RPMI7951 (cell line): ENCODE measurements at places on chromosomes 1 and 21. TPM values are rescaled to one million over a fixed set of nuclear protein-coding genes. Genes with fewer than 3 reads are reported as not detected.
A peak's percentile ranks its signal among the peaks of the same experiment; 100 is the strongest.

NBL1 gene
- total RNA-seq, result 221 and 222 TPM in 2 replicates

LAPTM5 gene
- 70.7 and 82.5 TPM in 2 replicates for total RNA-seq

PPM1J gene
- 0.29 and 0.84 TPM in 2 replicates for total RNA-seq

BNIPL gene
- 0.48 TPM in 1 of 2 replicates, not detected in the other for total RNA-seq

FOXJ3 gene
- total RNA-seq, result 25.9 and 29.0 TPM in 2 replicates

DNA sequence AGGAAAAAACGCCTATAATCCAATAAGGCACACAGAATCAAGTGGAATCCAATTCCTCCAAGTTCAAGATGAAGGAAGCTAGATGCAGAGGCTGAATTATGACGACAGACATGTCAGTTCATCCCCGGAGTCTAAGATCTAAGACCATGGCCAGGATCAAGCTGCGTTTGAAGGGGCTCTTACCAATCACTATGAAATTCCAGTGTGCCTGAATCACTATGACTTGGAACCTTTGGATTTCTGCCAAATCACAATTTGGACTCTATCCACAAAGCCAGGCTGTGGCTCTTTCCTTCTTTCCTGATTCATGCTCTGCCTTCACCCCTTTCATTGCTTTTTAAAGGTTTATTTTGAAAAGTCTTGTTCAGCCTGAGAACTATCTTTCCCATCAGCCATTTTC is 17.1 kb downstream of the OLIG2 start:
- peak; percentile 91 for DNase-seq

- peak; percentile 67 for DNase-seq
Measured at GRCh38 chr1:99648107-99648506, 2.2 kb downstream of the PALMD start.

DNA sequence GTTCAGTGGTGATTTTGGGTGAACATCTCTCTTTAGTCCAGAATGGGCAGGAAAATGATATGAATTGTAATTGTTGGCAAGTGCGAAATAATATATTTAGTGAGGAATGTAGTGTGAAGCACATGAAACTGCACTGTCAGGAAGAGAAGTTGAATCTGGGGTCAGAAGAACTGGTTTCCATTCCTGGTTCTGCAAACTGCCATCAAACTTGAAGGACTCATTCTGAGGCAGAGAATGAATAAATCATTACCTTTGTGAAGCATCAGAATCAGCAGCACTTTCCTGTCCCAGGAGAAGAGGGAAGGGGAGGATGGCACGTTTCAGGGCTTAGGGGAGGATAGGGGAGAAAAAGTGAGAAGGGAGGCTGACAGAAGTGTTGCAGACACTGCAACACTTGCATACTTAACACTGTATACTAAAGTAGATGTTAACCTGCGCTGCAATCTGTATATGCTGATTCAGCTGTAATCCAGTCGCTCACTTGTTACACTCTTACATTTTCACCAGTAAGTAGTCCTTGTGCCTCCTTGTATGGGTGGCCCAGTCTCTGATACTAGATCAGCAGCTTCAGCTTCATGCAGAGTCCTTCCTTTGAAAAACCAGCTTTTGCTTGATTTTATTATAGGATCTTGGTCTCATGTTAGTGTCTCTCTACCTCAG is 10.5 kb upstream of the RPTN start:
- no peak for DNase-seq

- no peak for DNase-seq
Measured at GRCh38 chr1:241423541-241424479, 66.8 kb upstream of the RGS7 start.

DNA sequence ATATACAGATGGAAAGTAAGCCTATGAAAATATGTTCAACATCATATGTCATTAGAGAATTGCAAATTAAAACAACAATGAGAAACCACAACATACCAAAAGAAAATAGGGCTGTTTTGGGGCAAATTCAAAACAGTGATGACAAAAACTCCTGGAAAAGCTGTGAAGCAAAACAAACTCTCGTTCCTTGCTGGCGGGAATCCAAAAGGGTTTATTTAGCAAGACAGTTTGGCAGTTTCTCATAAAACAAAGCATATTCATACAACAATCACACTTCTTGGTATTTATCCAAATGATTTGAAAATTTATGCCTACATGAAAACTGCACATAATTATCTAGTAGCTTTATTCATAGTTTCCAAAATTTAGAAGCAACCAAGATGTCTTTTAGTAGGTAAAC is 44.4 kb downstream of the COL11A1 start:
- no peak for DNase-seq

- peak; percentile 10 for DNase-seq
Measured at GRCh38 chr1:11483581-11484320, 4.8 kb downstream of the DISP3 start.

DNA sequence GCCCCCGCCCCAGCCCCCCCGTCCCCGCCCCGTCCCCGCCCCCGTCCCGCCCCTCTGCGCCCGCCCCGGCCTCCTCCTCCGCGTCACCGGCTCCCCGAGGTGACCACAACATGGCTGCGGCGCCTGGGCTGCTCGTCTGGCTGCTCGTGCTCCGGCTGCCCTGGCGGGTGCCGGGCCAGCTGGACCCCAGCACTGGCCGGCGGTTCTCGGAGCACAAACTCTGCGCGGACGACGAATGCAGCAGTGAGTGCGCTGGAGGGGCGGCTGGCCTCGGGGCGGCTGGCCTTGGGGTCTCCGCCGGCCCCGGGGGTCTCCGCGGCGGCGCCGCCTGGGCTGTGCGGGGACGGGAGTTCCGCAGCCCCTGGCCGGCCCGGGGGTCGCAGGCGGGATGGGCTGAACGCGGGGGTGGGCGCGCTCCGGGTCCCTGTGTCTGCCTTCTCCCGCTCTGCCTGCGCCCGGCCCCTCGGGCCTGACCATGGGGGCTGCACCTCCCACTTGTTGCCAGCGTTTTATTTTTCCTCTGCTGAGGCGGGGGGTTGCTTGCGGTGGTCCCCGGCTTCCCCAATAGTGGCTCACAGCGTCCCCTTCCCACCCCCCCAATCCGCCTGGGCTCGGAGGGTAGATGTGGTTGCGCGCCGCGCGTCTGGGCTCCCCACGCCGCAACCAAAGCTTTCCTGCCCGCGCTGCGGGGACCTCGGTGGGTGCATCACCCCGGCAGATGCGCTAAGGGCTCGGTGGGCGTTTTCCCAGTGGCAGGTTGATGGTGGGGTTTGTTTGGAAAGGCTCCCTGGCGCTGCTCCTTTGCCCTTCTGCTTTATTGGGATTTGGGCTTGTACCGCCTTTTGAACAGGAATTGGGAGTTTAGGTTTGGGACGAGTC is at the start of gene MIA3:
MIA3 (plus strand) TSS at position 97 of the 879 bp plus-strand sequence; CDS start at position 111, 14 bp downstream.
- DNase-seq, result peak; percentile 7

GRCh38 chr1:36175137-36176095 is 19.5 kb downstream of the MAP7D1 start:
- peak; percentile 64 for DNase-seq

DNA sequence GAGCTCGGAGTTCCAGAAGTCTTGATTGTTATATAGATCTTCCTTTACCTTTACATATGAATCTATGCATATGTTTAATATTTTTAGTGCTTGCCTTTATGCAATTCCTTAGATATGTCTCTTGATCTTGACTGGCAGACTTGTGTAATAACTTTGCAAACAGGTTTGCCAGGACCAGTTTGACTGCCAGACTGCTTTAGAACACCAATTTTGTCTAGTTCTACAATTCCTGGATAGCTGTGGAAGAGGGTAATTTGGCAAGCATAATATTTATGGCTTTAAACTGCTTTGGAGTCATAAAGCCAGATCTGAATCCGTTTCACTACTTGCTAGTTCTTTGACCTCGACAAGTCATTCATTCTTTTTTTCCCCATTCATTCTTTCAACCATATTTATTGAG is 250.0 kb downstream of the FAF1 start:
- no peak for DNase-seq

DNA sequence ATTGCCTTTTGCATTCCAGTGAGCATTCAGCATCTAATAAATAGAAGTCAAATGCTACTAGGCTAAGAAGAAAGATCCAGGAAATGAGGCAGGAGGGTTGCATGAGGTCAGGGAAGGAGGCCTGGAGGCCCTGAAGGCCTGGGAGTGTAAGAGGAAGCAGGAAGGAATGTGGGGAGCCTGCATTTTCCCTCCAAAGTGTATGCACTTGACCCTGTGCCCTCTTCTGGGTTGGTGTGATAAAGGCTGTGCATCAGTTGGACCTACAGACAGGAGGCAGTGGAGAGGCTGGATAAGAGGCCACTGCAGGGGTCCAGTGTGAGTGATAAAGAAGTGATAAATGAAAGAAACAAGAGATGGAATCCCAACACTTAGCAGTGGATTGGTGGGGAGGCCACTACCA is 20.4 kb downstream of the KIAA1614 start:
- peak; percentile 14 for DNase-seq

DNA sequence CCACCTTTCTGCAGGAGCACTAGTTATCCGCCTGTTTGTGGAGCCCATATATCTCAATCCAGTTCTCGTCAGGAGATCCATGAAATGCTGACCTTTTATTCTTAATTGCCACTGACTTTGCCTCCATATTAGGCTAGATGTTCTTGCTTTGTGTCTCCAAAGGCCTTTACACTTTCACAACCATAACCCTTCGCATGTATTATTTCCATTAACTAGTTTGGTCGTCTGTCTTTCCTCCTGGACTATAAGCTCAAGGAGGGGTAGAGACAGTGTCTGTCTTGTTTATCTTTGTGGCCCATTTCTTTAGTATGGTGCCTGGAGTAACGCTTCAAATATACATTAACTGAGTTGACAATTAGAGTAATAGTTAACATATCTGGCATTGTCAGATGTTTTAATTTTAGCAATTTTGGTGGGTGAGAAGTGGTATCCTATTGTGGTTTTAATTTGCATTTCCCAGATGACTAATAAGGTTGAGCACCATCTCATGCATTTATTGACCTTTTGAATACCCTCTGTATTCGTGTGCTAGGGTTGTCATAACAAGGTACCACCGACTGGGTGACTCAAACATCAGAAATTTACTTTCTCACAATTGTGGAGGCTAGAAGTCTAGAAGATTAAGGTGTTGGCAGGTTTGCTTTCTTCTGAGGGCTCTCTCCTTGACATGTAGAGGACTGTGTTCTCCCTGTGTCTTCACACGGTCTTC is 21.7 kb upstream of the IL12RB2 start:
- DNase-seq, result peak; percentile 15
